Keratinocyte (primary cell): ENCODE measurements at places on chromosomes 6 and 20. TPM values are rescaled to one million over a fixed set of nuclear protein-coding genes. Genes with fewer than 3 reads are reported as not detected.
A peak's percentile ranks its signal among the peaks of the same experiment; 100 is the strongest.

- no peak overlapping the region for H3K4me3 ChIP-seq
- no peaks in the 10 kb centered on the region for H3K27me3 ChIP-seq
- H3K36me3 ChIP-seq: no peaks in the 10 kb centered on the region
- DNase-seq: no peak
- H3K27ac ChIP-seq: no peak overlapping the region
Measured at GRCh38 chr20:2890742-2891141, 17.5 kb downstream of the PTPRA start.

GRCh38 chr20:24007073-24007595 lies 18.6 kb upstream of the GGTLC1 start:
- no peaks in the 10 kb centered on the region for H3K36me3 ChIP-seq
- no peaks in the 10 kb centered on the region for H3K4me1 ChIP-seq
- DNase-seq: no peak
- no peak overlapping the region for H3K4me3 ChIP-seq

- H3K4me1 ChIP-seq: peaks cover under 1% of the 10 kb centered on the region
- no peak overlapping the region for H3K4me3 ChIP-seq
- peaks cover 34% of the 10 kb centered on the region for H3K36me3 ChIP-seq
- DNase-seq: no peak
- no peak overlapping the region for H3K27ac ChIP-seq
- H3K27me3 ChIP-seq: no peaks in the 10 kb centered on the region
Measured at GRCh38 chr6:161085246-161085645, 93.7 kb downstream of the MAP3K4 start.

DNA sequence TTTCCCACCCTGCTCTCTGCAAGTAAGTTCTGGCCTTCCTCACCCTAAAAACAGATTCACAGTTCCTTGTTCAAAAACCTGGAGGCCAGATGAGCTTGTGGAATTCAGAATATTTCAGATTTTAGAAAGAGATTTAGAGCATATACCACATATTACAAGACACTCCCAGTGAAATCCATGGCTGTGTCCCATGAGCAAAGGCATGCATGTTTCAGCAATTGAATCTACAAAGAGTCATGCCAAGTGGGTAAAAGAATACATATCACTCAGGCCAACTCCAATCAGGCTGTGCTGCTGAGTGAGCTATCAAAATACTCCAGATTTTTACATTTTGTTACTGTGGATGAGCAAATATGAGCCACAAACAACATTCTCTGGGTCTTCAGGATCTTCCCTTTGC lies 10.2 kb upstream of the NEDD9 start:
- H3K4me3 ChIP-seq: no peak overlapping the region
- no peaks in the 10 kb centered on the region for H3K27me3 ChIP-seq
- no peak overlapping the region for H3K27ac ChIP-seq
- DNase-seq: no peak

- DNase-seq: no peak
- no peaks in the 10 kb centered on the region for H3K4me1 ChIP-seq
- no peak overlapping the region for H3K4me3 ChIP-seq
- H3K36me3 ChIP-seq: no peaks in the 10 kb centered on the region
- no peak overlapping the region for H3K27ac ChIP-seq
Measured at GRCh38 chr6:128903715-128904114, 20.8 kb downstream of the LAMA2 start.

- no peaks in the 10 kb centered on the region for H3K27me3 ChIP-seq
- no peaks in the 10 kb centered on the region for H3K36me3 ChIP-seq
- peak overlapping the region; percentile 43 for H3K4me3 ChIP-seq
- H3K4me1 ChIP-seq: peaks cover 29% of the 10 kb centered on the region
Measured at GRCh38 chr6:25312034-25312620, 33.0 kb downstream of the CARMIL1 start.

The PTGIS gene
- polyA plus RNA-seq: not detected in 3 replicates
